Fibroblast of lung (primary cell): ENCODE measurements at places on chromosomes 16 and 17. TPM values are rescaled to one million over a fixed set of nuclear protein-coding genes. Genes with fewer than 3 reads are reported as not detected.
A peak's percentile ranks its signal among the peaks of the same experiment; 100 is the strongest.

- no peak for DNase-seq
Measured at GRCh38 chr16:4260360-4260759, 12.5 kb downstream of the TFAP4 start.

DNA sequence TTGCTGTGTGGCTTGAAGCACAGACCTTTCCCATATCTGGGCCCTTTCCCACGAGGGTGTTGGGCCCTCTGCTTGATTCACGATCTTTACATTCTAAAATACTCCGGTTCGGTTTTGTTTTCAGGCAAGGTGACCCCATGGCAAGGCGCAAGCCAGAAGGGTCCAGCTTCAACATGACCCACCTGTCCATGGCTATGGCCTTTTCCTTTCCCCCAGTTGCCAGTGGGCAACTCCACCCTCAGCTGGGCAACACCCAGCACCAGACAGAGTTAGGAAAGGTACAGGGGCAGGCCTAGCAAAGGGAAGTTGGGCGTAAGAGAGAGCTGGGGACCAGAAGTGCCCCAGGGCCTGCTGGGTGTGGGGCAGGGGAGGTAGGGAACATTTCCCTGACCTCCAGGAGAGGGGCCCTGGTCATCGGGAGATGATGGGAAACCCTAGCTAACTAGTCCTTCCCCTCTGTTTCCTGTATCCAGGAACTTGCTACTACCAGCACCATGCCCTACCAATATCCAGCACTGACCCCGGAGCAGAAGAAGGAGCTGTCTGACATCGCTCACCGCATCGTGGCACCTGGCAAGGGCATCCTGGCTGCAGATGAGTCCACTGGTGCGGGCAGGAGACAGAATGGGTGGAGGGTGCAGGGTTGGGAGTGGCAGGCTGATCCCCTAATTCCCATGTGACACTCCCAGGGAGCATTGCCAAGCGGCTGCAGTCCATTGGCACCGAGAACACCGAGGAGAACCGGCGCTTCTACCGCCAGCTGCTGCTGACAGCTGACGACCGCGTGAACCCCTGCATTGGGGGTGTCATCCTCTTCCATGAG lies 1.4 kb downstream of the ALDOA start:
- no peak for DNase-seq

- no peak for DNase-seq
Measured at GRCh38 chr16:48496571-48497095, 111.4 kb upstream of the SIAH1 start.

DNA sequence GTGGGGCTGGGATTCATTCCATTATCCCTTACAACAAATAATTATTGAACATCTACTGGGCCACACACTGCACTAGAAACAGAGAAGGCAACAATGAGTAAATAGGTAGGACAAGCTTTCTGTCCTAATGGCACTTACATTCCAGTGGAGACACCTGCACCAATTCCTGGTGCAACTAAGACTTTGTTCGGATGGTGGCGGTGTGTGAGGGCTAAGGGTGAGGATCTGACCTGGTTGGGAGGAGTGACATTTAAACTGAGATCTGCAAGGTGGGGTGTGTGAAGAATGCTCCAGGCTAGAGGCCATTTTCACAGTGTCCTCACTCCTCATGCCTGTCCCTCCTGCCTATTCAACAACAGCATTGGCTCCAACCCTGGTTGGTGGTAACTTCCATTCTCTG lies 510.0 kb downstream of the XYLT1 start:
- DNase-seq = no peak

DNA sequence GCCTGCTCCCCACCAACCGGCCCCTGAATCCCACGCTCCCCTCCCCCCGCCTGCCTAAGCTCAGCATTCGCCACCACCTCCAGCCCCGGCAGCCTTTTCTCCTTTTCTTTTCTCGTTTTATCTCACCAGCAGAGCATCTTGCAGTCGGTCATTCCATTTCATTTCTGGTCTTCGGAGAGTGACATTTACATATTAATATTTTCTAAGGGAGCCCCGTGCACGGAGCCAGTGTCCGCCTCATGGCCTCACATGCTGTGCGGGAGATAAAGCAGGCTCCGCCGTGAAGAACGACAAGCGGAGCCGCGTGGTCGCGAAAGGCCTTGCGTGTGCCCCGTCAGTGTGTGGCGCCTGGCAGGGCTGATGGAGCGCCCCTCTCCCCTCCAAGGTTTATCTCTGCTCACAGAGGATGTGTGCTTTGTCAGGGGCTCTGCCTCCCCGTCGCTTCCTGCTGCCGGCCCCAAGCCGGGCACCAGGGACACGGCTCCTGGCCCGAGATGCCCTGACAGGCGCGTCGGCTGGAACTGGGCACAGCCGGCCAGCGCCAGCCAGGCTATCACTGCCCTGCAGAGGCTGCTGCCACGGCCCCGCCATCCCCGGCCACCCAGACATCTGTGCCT lies 95.5 kb upstream of the GSE1 start:
- no peak for DNase-seq

- DNase-seq = peak; percentile 41
Measured at GRCh38 chr17:71251276-71251675, 869.5 kb upstream of the SOX9 start.

DNA sequence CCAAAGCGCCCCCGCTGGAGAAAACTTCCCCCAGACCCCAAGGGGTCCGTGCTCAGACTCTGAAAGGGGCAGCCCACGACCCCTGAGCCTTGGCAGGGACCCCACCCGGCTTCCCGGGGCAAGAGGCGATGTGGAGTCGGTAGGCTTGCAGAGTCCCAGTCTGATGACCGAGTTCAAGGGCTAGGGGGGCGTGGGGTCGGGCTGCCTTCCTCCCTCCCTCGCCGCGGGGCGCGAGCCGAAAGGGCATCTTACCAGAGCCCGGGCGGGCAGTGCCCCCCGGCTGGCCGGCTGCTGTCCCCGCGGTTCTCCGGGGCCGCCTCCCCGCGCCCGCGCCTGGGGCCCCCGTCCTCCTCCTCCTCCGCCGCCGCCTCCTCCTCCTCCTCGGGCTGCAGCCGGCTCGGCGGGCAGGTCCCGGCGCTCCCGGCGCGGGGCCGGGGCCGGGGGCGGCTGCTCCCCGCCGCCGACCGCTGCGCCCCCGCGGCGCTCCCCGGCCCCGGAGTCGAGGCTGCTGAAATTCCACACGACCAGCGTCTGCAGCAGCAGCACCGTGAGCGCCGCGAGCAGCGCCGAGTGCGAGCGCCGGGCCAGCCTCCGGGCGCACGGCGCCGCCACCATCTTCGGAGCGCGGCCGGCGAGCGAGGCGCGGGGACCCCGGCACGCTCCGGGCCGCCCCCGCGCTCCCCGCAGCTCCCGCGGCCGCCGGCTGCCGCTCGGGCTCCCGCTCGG lies 415 bp downstream of the XYLT1 start:
- DNase-seq = no peak

DNA sequence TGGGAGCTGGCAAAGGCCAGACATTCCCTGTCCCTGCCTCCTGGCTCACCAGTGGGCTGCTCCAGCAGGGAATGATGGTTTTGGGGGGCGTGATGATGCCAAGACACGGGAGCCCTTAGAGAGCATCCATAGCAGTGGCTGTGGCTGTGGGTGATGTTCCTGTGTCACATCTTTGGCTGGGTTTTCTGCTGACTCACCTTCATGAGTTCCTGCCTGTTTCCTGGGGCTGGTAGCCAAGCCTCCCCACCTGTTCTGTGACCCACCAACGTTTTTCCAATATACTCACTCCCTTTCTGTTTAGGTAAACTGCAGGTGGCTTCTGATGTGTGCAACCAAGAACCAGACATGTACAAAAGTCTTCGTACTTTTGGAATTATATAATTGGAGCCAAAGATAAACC lies 16.5 kb upstream of the NF1 start:
- no peak for DNase-seq

CAPNS2 gene
- not detected in 2 replicates for polyA plus RNA-seq

DNA sequence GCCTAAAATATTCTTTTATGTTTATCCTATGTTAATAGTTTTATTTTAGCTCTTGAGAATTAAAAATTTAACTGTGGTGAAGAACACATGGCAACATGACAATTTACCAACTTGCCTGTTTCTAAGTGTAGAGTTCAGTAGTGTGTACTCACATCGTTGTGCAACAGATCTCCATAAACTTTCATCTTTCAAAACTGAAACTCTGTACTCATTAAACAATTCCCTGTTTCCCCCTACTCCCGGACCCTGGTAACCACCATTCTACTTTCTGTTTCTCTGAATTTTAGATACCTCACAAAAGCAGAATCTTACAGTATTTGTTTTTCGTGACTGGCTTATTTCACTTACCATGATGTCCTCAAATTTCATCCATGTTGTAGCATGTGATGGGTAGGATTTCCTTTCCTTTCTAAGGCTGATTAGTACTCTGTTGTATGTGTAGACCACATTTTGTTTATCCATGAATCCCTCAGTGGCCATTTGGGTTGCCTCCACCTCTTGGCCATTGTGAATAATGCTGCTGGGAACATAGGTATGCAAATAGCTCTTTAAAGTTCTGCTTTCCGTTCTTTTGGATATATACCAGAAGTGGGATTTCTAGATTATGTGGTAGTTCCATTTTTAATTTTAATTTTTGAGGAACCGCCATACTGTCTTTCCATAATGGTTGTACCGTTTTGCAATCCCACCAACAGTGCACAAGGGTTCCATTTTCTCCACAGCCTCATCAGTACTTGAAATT lies 17.4 kb downstream of the IST1 start:
- DNase-seq = no peak

KRT25 gene
- polyA plus RNA-seq = not detected in 2 replicates

ZFPM1 gene
- polyA plus RNA-seq = 0.27 and 0.36 TPM in 2 replicates

DNA sequence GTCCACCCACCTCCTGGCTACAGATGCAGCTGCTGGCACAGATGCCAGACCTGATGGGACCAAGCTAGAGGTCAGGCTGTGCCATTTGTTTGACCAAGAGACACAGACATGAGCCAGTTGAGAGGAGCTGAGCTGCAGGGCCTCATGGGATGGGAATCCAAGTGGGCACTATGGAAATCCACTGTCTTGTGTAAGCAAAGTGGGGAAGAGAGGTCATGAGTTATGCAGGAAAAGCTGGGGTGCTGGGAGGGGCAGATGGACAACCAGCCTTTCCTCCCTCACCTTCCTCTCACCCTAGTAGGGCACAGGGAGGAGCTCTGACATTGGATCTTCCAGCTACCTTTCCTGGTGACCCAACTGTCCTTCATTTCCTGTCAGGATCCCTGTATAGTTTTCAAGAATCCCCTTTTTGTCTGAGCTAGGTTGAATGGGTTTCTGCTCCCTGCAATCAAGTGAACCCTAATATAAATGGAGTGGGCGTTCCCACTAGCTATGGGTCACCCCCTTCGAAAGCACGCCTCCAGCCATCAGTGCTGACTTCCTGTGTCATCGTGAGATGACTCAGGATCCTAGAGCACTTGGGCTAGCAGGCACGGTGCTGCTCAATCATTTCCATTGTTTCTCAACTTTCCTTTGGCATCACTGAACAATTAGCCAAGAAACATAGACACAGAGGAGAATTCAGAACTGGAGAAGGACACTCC lies 13.6 kb downstream of the ATPAF2 start:
- DNase-seq = no peak

DNA sequence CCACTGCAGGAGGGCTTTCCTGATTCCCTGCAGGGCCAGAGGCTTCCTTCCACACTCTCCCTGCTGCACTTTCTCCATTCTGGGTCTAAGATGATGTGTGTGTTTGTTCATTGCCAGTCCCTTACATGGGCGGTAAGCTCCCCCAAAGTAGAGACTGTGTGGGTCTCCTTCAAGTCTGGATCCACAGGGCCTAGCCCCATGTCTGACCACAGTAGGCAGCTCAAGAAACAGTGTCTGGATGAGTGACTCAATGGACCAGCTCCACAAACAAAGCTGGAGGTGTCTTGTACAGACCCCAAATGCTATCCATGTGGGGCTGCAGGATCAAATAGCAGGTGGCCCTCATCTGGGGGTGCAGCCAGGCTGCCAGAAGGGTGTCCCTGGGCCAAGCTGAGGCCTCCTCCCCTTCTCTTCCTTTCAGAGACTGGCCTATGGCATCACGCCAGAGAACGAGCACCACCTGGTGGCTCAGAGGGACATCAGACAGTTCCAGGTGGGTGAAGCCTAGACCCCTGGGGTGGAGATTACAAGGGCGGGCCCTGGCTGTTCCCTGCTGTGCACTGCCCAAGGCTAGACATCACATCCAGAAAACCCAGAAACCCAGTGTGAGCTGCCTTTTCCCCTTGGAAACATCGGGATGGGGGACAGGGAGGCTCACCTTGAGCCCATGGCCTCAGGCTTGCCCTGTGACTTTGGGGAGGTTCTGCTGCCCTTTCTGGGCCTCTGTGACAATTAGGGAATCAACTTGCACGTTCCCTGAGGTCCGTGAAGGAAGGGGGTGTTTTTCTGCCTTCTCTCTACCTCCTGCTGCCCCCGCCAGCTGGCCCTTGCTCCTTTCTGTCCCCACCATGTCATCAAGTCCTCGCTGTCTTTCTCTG lies 45.9 kb downstream of the SLC6A2 start:
- peak; percentile 23 for DNase-seq

DNA sequence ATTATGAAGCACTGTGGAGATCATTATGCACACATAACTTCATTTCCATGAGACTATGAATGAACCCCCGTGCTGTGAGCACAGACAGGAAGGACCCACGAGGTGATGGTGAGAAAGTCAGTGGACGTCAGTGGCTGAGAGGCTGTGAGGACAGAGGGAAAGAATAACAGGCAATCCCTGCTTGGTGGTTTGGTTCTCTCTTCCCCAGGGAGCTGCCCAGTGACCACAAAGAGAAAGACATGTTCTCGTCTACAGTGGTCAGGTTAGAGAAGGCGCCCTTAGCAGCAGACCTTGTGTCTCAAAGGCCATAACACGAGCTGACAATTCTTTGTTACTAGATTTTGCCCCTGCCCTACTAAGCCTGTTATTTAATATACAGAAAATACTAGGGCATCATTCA lies 609.2 kb downstream of the TOX3 start:
- DNase-seq = no peak

DNA sequence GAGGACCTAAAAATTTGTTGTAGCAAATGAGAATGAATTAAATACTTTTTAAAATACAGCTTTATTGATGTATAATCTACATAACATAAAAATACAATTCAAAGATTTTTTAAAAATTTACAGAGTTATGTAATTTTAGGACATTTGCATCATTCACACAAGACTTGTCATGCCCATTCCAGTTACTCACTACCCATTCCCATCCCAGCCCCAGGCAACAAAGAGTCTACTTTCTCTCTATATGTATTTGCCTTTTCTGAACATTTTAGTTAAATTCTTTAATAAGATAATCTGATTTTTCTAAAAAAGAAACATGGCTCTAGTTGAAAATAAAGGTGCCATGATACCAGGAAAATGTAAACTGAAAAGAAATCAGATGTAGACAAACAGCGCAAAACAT lies 354.2 kb downstream of the PMP22 start:
- DNase-seq = no peak

DNA sequence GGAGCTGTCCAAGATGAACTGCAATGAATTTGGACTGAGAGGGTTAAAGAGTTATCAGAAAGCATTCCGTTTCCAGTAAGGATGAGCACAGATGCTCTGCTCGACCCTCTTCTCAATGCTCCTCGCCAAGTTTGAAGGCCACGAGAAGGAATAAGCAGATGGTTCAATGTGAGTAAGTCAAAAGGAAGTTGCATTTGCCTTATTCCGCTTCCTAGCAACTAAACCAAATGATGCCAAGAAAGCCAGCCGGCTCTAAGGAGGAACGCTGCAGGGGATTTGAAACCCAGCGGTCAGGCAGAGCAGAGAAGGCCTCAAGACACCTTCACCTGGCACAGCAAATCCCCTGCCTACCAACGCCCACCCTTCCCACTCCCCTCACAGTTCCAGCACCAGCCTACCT lies 52.1 kb upstream of the CNEP1R1 start:
- DNase-seq = no peak
